ENCODE measurements at places on chromosomes 7 and 10.

DNA sequence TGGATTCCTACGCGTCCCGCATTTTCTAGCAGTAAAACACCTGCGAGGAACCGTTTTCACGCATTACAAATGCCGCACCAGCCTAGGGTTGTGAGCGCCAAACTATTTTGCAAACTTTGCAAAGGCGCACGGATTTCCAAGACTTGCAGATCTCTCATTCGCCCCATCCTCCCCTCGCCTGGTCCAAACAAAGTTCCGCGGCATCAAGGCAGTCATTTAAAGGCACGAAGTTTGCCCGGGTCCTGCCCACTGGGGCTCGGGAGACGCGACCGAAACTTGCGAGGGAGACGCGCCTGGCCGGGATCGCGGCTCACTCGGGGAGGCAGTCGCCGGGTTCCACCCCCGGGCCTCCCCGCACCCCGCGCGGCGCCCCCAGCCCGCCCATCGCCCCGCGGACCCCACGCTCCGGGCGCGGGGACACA is 613 bp downstream of the USP6NL start:
- no peak for DNase-seq

- peak; percentile 74 for DNase-seq
These were observed 7.2 kb downstream of the C10orf90 start for GRCh38 chr10:126663328-126663727.

DNA sequence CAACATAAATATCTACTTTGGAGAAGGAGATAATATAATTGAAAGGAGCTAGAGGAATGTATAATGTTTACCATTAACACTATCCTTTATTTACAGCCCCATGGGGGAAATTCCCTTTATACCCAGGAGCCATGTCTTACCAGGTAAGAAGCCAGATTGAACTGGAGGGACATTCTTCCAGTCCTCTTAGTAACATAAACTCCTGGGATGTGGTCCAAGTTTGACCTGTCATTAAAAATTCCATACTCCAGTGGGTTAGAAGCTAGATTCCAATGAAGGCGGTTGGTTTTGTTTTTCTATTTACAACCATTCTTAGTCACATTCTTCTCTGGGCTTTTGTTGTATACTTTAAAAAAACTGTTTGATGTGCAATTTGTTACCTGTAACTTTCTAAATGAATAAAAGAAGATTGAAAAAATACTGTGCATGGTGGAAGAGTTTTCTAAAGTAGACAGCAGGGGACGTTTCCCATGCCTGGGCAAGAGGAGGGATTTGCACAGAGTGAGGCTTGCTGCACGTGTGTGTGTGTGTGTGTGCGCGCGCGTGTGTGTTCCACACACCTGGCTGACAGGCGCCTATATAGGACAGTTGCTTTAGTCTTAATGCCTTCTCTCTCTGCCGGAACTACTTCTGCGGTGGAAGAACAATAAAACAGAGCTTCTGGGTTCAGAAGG is 2.0 kb downstream of the PLCE1 start:
- DNase-seq, result no peak

DNA sequence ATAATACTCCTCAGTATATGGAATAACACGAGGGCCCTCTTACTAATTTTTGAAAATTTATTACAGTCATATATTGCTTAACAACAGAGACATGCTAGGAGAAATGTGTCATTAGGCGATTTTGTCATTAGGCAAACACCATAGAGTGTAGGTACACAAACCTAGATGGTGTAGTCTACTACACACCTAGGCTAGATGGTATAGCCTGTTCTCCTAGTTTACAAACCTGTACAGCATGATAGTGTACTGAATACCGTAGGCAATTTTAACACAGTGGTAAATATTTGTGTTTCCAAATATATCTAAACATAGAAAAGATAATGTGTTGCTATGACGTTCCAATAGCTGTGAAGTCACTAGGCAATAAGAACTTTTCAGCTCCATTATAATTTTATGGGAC is 12.8 kb downstream of the OR2F1 start:
- no peak for DNase-seq

- no peak for DNase-seq
These were observed 8.5 kb downstream of the C10orf90 start for GRCh38 chr10:126661841-126662515.

DNA sequence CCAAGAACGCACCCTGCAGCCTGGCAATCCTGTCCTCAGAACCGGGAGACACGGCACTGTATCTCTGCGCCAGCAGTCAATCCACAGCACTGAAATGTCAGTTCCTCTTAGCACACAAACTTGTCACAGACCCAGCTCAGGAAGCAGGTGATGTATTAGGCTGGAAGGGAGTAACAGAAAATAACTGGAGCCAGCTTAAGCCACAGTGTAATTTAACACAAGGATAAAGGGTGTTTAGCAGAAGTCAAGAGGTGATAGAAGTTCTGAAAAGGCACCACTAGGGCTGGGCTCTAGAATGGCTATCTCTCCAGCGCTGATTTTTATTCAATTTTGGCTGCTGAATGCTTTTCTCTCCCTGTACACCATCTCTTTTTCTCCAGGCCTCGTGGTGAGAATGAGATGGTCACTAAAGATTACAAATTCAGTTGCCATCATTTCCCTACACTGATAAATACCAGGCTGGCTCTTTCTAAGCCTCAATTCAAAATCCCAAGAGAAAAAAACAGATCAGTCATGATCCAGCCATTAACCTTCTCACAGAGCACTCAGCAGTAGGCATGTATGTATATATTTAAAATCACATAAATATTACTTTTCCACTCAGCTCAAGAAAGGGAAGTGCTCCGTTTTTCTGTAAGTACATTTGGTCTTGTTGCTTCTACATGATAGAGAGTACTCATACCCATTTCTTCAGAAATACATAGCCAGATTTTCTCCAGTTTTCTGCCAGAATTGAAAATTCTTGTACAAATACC is 102.7 kb upstream of the PRSS1 start:
- no peak for DNase-seq

DNA sequence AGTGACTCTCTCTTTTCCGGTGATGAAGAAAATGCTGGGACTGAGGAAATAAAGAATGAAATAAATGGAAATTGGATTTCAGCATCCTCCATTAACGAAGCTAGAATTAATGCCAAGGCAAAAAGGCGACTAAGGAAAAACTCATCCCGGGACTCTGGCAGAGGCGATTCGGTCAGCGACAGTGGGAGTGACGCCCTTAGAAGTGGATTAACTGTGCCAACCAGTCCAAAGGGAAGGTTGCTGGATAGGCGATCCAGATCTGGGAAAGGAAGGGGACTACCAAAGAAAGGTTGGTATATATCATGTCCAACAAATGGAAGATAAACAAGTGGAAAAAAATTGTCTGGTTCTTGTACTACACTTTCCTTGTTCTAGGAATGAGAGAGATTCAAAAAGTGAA is 9.5 kb downstream of the PDCD4 start:
- no peak for DNase-seq

DNA sequence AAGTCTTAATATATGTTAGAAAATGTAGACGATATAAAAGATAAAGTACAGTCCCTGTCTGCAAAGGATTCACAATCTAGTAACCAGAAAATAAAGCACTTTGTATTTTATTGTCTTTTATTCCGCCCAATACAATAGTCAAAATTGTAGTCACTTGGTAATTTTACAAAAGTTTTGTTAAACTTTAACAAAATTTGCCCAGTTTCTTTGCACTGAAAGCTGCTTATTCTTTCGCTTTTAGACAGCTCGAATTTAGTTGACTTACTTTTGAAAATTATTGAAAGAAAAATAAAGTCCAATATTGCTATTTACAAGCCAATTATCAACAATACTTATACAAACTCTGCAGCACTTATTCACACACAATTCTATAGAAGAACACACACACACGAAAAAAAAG is 534.9 kb upstream of the LRRTM3 start:
- DNase-seq, result no peak

Data from nucleus accumbens (tissue), 56 donors.